Stimulated activated naive CD4-positive, alpha-beta T cell treated with Interleukin-2 at 50 U/mL for 16 hours (primary cell): ENCODE measurements at places on chromosomes 3 and 15.

- no peak for DNase-seq
These were observed 756.6 kb upstream of the ARPP21 start for GRCh38 chr3:34882764-34883163.

DNA sequence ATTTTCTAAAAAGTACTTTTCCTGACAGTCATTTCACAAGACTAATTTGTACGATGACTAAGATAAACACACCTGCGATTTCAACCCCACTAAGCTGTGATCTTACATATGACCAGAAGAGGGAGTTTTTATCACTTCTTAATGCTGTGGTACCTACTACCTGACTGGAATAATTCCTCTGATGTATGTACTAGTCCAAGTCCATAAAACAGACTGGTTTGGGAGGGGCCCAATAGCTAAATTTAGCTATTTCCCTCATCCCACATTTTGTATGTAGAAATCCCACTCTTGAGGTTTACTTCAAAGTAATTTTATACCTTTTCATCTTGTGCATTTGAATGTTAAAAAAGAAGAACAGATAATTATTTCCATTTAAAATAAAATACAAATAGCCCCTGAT lies 49.7 kb upstream of the SCAANT1 start:
- DNase-seq: no peak

DNA sequence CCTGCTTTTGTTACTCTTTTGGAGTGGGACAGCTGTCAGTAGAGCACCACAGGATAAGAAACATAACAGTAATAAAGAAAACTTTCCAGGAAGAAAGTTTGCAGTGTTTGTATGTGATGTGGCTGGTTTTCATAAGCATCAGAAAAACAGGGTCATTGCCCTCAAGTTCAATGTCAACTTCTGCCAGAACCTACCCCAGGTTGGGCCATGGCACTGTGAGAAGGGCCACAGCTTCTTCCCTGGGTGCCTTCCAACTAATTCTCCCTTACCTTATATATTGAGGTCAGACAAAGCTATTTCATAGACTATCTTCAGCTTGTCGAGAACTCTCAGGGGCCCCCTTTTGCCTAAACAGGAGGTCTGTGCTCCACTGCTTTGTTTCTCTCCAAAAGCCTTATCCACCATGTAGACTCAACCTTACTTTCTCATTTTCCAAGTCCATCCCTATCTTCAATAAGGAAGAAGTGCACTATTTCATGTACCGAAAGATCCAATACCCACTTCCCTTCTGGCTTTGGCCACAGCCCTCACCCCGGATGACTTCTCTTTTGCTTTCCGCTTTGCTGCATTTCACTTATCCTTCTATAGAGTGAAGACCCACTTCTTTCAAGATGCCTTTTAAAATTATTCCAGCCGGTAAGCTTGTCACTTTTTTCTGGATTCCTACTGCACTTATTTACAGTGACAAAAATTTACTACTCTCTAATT lies 38.2 kb upstream of the PLCL2 start:
- no peak for DNase-seq

GRCh38 chr15:34109797-34110663 lies 8.1 kb downstream of the PGBD4 start:
- no peak for DNase-seq

- DNase-seq: no peak
These were observed 44.8 kb upstream of the KCNH8 start for GRCh38 chr3:19103510-19103909.

- DNase-seq: no peak
These were observed 208.5 kb downstream of the LPP start for GRCh38 chr3:188362405-188362831.
